ENCODE measurements at places on chromosomes 1 and 21. TPM values are rescaled to one million over a fixed set of nuclear protein-coding genes. Genes with fewer than 3 reads are reported as not detected.

GRCh38 chr1:93358293-93358692 is 12.6 kb downstream of the DR1 start:
- peak overlapping the region; percentile 34 for H3K4me3 ChIP-seq
- peaks cover 39% of the 10 kb centered on the region for H3K4me1 ChIP-seq
- H3K27ac ChIP-seq = peak overlapping the region; percentile 74
- DNase-seq = no peak

DNA sequence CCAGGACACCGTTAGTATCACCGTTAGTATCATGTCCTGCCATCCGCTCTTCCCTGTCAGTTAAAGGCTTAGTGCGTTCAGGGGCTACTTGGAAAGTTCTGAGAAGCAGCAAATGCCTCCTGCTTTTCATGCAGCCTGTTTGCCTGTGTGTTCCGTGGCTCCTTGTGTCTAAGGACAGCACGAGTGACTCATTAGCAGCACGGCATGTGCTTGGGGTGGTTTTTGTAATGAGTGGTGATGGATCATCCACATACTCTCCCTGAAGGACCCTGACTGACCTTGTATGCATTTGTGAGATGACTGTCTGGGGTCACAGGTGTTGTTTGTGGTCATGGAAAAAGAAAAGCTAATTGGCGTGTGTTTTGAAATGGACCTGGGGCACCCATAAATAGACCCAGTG is 221.9 kb downstream of the PBX1 start:
- no peaks in the 10 kb centered on the region for H3K27me3 ChIP-seq
- no peaks in the 10 kb centered on the region for H3K4me1 ChIP-seq
- H3K27ac ChIP-seq = no peak overlapping the region
- no peak for DNase-seq
- H3K36me3 ChIP-seq = no peaks in the 10 kb centered on the region

DNA sequence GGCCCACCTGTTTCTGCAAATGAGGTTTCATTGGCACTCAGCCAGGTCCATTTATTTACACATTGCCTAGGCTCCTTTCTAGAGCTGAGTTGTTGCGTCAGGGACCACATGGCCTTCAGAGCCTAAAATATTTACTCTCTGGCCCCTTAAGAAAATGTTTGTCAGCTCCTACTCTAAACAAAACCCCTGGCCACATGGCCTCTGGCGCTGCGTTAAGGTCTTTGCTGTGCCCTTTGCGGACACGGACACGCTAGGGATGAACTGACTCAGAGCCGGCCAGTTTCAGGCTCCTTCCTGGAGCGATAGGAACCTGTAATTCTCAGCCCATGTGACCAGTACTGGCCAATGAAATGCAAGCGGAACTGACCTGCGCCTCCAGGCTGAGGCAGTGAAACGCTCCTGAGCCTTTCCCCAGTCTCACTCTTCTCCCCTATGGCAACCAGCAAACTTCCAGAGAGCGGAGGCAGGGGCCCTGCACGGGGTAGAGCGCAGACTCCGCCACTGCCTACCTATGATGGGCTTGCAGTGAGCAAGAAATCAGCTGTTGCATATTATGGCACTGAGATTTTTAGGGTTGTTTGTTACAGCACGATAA is 160.3 kb downstream of the ETS2 start:
- H3K4me1 ChIP-seq = no peaks in the 10 kb centered on the region
- DNase-seq = no peak
- H3K36me3 ChIP-seq = no peaks in the 10 kb centered on the region
- no peak overlapping the region for H3K27ac ChIP-seq

- H3K4me1 ChIP-seq = peaks cover 16% of the 10 kb centered on the region
- no peak for DNase-seq
- no peak overlapping the region for H3K4me3 ChIP-seq
- no peak overlapping the region for H3K27ac ChIP-seq
- no peaks in the 10 kb centered on the region for H3K27me3 ChIP-seq
Measured at GRCh38 chr1:231706934-231707333, 80.3 kb downstream of the DISC1 start.

- peaks cover 8% of the 10 kb centered on the region for H3K36me3 ChIP-seq
- H3K4me1 ChIP-seq = peaks cover 55% of the 10 kb centered on the region
- peak overlapping the region; percentile 89 for H3K4me3 ChIP-seq
- H3K27ac ChIP-seq = peak overlapping the region; percentile 99
- no peak for DNase-seq
- H3K27me3 ChIP-seq = no peaks in the 10 kb centered on the region
Measured at GRCh38 chr21:41369105-41369919, 7.5 kb downstream of the MX2 start.

- no peak overlapping the region for H3K4me3 ChIP-seq
- H3K36me3 ChIP-seq = no peaks in the 10 kb centered on the region
- H3K27ac ChIP-seq = no peak overlapping the region
- H3K4me1 ChIP-seq = no peaks in the 10 kb centered on the region
Measured at GRCh38 chr21:27155130-27155500, 188.2 kb upstream of the ADAMTS5 start.

RHD gene
- 0.20 TPM for total RNA-seq

RAB25 gene
- total RNA-seq = 1.4 TPM
